ENCODE measurements at places on chromosomes 12 and 14.

- no peak for DNase-seq
- no peak overlapping the region for H3K4me3 ChIP-seq
- no peaks in the 10 kb centered on the region for H3K4me1 ChIP-seq
- no peaks in the 10 kb centered on the region for H3K27me3 ChIP-seq
- no peak overlapping the region for H3K27ac ChIP-seq
- no peaks in the 10 kb centered on the region for H3K36me3 ChIP-seq
Observed at GRCh38 chr14:99304208-99304607, 32.2 kb upstream of the BCL11B start.

DNA sequence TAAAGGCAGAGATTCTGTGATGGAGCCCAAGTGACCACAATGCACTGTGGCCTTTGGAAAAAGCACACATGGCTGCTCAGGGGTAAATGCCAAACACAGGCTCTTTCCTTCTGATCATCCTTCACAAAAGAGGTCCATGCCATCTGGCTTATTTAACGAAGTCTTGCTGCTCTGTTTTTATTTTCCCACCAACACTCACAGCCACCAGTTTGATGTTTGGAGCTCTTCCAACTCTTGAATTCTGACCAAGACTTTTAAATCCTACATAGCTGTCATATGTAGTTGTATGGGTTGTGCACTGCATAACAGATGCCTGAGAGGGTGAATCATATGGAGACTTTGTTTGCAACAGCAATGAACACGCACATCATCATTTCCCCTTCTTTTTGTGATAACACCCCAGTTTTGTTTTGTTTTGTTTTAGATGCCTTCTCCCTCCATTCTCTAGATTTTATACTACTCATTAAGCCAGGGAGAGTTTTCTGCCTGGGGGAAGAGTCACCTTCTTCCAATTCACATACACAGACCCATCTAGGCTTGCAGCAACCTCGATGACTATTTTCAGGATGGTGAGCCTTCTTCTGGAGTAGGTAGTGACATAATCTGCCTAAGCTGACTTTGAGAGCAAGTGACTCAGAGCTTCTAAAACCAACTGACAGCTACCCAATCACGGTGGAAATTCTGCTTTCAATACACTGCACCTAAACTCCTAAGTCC is 145.2 kb upstream of the WSCD2 start:
- H3K4me1 ChIP-seq: no peaks in the 10 kb centered on the region
- no peaks in the 10 kb centered on the region for H3K36me3 ChIP-seq
- H3K27ac ChIP-seq: no peak overlapping the region
- DNase-seq: no peak

GRCh38 chr12:28209782-28210181 is 19.5 kb downstream of the CCDC91 start:
- peak; percentile 64 for DNase-seq
- H3K4me1 ChIP-seq: no peaks in the 10 kb centered on the region
- peaks cover 32% of the 10 kb centered on the region for H3K36me3 ChIP-seq
- no peak overlapping the region for H3K4me3 ChIP-seq
- H3K27me3 ChIP-seq: no peaks in the 10 kb centered on the region

DNA sequence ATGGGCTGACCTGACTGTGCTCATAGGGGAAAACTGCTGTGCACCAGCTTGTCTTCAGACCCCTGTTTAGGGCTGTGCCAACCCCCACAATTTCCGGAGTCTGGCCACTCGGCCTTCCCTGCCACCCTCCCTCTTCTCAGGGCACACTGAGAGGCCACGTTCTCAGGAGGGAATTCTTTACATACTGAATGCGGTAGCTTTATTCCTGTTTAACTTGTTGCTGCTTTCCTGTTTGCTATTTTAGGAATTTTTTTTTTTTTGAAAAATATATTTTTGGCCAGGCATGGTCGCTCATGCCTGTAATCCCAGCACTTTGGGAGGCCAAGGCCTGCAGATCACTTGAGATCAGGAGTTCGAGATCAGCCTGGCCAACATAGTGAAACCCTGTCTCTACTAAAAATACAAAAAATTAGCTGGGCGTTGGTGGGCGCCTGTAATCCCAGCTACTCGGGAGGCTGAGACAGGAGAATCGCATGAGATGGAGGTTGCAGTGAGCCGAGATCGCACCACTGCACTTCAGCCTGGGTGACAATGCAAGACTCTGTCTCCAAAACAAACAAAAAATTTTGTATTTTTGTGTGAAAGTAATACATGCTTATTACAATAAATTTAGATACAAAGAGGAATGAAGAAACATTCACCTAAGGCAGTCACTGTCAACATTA is 39.5 kb downstream of the TPCN1 start:
- H3K4me1 ChIP-seq: peaks cover 27% of the 10 kb centered on the region
- no peak overlapping the region for H3K4me3 ChIP-seq
- H3K27ac ChIP-seq: 0 out of 2 replicates have a peak overlapping the region, but pooled peaks have one; percentile 11
- no peaks in the 10 kb centered on the region for H3K27me3 ChIP-seq
- DNase-seq: no peak
- H3K36me3 ChIP-seq: peaks cover 13% of the 10 kb centered on the region

- H3K27ac ChIP-seq: no peak overlapping the region
- H3K36me3 ChIP-seq: no peaks in the 10 kb centered on the region
- H3K27me3 ChIP-seq: peaks cover 4% of the 10 kb centered on the region
- no peak overlapping the region for H3K4me3 ChIP-seq
- no peak for DNase-seq
Observed at GRCh38 chr12:124286414-124286813, 8.5 kb upstream of the RFLNA start.

GRCh38 chr12:27852117-27852516 is 72.1 kb upstream of the MANSC4 start:
- H3K27me3 ChIP-seq: no peaks in the 10 kb centered on the region
- H3K4me1 ChIP-seq: no peaks in the 10 kb centered on the region
- no peak for DNase-seq
- no peak overlapping the region for H3K4me3 ChIP-seq
- no peaks in the 10 kb centered on the region for H3K36me3 ChIP-seq
- no peak overlapping the region for H3K27ac ChIP-seq

- H3K4me1 ChIP-seq: peaks cover 33% of the 10 kb centered on the region
- H3K36me3 ChIP-seq: no peaks in the 10 kb centered on the region
- H3K27ac ChIP-seq: no peak overlapping the region
- peak; percentile 81 for DNase-seq
Observed at GRCh38 chr12:105319691-105320209, 10.7 kb upstream of the C12orf75 start.

DNA sequence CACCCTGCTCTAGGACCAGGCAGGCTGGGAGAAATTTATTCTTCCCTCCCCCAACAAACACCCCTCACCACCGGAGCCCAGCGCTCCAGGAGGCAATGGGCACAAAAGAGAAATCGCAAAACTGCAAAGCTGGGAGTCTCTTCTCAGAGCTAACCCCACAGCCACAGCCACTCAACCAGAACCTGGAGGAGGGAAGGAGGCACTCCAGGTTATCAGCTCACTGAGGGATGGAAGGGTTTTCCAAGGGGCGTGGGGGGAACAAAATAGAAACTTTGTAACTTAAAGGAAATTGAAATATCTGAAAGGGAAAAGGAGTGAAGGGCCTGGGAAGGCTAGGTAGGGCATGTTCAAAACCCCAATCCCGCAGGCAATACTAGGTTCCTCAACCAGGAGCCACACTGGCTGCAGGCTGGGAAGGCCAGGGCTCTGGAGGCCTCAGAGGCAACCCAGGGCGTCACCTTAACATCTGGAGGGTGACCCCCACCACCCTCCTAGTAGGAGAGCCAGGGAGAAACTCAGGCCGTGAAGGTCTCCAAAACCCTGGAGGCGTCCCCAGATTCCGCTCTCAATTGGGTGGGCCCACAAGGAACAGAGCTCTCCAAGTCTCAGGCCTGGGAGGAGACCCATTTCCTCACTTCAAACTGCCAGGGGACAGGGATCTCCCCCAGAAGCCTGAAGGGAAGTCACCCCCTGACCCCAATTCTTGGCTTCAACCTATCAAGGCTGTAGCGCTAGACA is 3.2 kb downstream of the KDM2B start:
- no peaks in the 10 kb centered on the region for H3K36me3 ChIP-seq
- H3K27me3 ChIP-seq: no peaks in the 10 kb centered on the region
- H3K4me3 ChIP-seq: no peak overlapping the region
- H3K4me1 ChIP-seq: peaks cover 38% of the 10 kb centered on the region
- H3K27ac ChIP-seq: no peak overlapping the region

- no peaks in the 10 kb centered on the region for H3K4me1 ChIP-seq
- no peak overlapping the region for H3K4me3 ChIP-seq
- no peak overlapping the region for H3K27ac ChIP-seq
- DNase-seq: no peak
- H3K27me3 ChIP-seq: no peaks in the 10 kb centered on the region
- no peaks in the 10 kb centered on the region for H3K36me3 ChIP-seq
Observed at GRCh38 chr12:130459916-130460315, 122.2 kb downstream of the PIWIL1 start.

DNA sequence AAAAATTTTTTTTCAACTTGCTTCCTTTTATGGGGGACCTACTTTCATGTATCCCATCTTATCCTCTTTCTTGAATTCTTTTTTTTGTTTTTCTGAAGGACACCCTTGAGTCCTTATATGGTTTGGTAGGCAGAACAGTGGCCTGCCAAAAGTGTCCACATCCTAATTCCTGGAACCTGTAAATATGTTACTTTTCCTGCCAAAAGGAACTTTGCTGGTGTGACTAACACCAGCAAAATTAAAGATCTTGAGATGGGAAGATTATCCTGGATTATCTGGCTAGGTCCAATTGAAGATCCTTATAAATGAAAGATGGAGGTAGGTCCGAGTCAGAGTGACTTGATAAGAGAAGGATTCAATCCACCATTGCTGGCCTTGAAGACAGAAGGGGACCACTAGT is 5.3 kb downstream of the NUBPL start:
- no peaks in the 10 kb centered on the region for H3K27me3 ChIP-seq
- no peak for DNase-seq
- peaks cover 24% of the 10 kb centered on the region for H3K4me1 ChIP-seq
- no peak overlapping the region for H3K4me3 ChIP-seq
- H3K36me3 ChIP-seq: peaks cover 16% of the 10 kb centered on the region

GRCh38 chr14:88919502-88919901 is 95.1 kb downstream of the TTC8 start:
- no peak for DNase-seq
- H3K27ac ChIP-seq: no peak overlapping the region
- no peaks in the 10 kb centered on the region for H3K36me3 ChIP-seq
- no peaks in the 10 kb centered on the region for H3K27me3 ChIP-seq

GRCh38 chr14:73775339-73776193 is 61.4 kb upstream of the PNMA1 start:
- no peaks in the 10 kb centered on the region for H3K36me3 ChIP-seq
- no peak overlapping the region for H3K4me3 ChIP-seq
- peaks cover 81% of the 10 kb centered on the region for H3K4me1 ChIP-seq
- no peak for DNase-seq

GRCh38 chr12:109538191-109538863 is 35.0 kb downstream of the MMAB start:
- no peaks in the 10 kb centered on the region for H3K4me1 ChIP-seq
- H3K27me3 ChIP-seq: no peaks in the 10 kb centered on the region
- no peak overlapping the region for H3K27ac ChIP-seq
- no peak overlapping the region for H3K4me3 ChIP-seq
- no peak for DNase-seq

GRCh38 chr12:81874586-81874985 is 115.4 kb upstream of the PPFIA2 start:
- no peaks in the 10 kb centered on the region for H3K4me1 ChIP-seq
- H3K4me3 ChIP-seq: no peak overlapping the region
- no peaks in the 10 kb centered on the region for H3K36me3 ChIP-seq
- no peak for DNase-seq

- no peak overlapping the region for H3K27ac ChIP-seq
- no peak for DNase-seq
- no peak overlapping the region for H3K4me3 ChIP-seq
- H3K4me1 ChIP-seq: no peaks in the 10 kb centered on the region
- no peaks in the 10 kb centered on the region for H3K36me3 ChIP-seq
Observed at GRCh38 chr12:118586433-118586832, 210.1 kb downstream of the SUDS3 start.

GRCh38 chr12:111505601-111506036 is 93.5 kb downstream of the ATXN2 start:
- no peak for DNase-seq
- H3K36me3 ChIP-seq: peaks cover 57% of the 10 kb centered on the region
- no peaks in the 10 kb centered on the region for H3K27me3 ChIP-seq
- H3K27ac ChIP-seq: no peak overlapping the region
- no peaks in the 10 kb centered on the region for H3K4me1 ChIP-seq
- H3K4me3 ChIP-seq: no peak overlapping the region

GRCh38 chr12:106721915-106722314 is 52.6 kb upstream of the RIC8B start:
- no peak overlapping the region for H3K27ac ChIP-seq
- H3K4me1 ChIP-seq: no peaks in the 10 kb centered on the region
- DNase-seq: no peak
- no peaks in the 10 kb centered on the region for H3K36me3 ChIP-seq

GRCh38 chr12:131074221-131075083 is 120.7 kb downstream of the ADGRD1 start:
- H3K27me3 ChIP-seq: no peaks in the 10 kb centered on the region
- no peaks in the 10 kb centered on the region for H3K36me3 ChIP-seq
- H3K4me1 ChIP-seq: no peaks in the 10 kb centered on the region

GRCh38 chr12:94811611-94812010 is 161.3 kb upstream of the TMCC3 start:
- DNase-seq: no peak
- H3K4me3 ChIP-seq: no peak overlapping the region
- no peaks in the 10 kb centered on the region for H3K27me3 ChIP-seq
- peaks cover 8% of the 10 kb centered on the region for H3K4me1 ChIP-seq

DNA sequence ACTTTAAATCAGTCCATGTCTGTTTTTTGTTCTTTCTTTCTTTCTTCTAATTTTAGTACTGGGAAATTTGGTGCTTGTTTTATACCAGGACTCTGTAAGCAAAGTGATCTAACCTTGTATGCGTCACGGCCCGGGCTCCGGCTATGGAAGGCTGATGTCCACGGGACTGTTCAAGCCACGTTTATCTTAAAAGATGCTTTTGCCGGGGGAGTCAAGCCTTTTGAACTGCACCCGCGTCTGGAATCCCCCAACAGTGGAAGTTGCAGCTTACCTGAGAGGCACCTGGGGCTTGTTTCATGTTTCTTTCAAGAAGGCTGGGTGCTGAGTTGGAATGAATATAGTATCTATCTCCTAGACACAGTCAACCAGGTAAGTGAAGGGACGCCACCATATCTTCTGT is 62.2 kb downstream of the TECPR2 start:
- no peak for DNase-seq
- H3K27ac ChIP-seq: no peak overlapping the region
- no peaks in the 10 kb centered on the region for H3K36me3 ChIP-seq
- H3K27me3 ChIP-seq: no peaks in the 10 kb centered on the region
- H3K4me3 ChIP-seq: no peak overlapping the region

GRCh38 chr14:20415782-20416206 is 2.5 kb upstream of the TEP1 start:
- H3K36me3 ChIP-seq: no peaks in the 10 kb centered on the region
- DNase-seq: peak; percentile 90
- H3K27me3 ChIP-seq: no peaks in the 10 kb centered on the region
- H3K4me3 ChIP-seq: no peak overlapping the region
- no peak overlapping the region for H3K27ac ChIP-seq

GRCh38 chr12:82517808-82518207 is 159.5 kb downstream of the METTL25 start:
- no peak overlapping the region for H3K27ac ChIP-seq
- no peaks in the 10 kb centered on the region for H3K4me1 ChIP-seq
- DNase-seq: peak; percentile 46

DNA sequence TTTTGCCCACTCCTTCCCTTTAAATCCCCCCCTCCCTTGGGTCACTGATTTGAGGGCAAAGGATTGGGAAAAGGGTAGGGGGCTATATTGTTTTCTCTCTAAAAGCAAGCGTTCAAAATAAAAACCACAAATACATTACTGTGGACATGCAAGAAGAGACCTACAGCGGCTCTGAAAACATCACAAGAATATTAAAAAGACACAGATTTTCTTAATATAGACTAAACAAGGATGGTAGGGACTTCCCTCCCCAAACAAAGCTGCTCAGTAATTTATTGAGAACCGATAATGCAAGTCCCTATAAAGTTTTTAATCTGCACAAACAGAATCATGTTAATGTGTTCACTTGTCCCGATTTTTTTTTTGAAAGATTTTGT is 12.9 kb downstream of the TBX3 start:
- no peak overlapping the region for H3K27ac ChIP-seq
- no peaks in the 10 kb centered on the region for H3K4me1 ChIP-seq
- H3K36me3 ChIP-seq: no peaks in the 10 kb centered on the region

Measured in Karpas-422 (cell line).